ENCODE measurements at places on chromosomes 3 and 15.
A peak's percentile ranks its signal among the peaks of the same experiment; 100 is the strongest.

GRCh38 chr3:37995652-37996641 lies 5.4 kb downstream of the VILL start:
- no peak for DNase-seq

- DNase-seq = peak; percentile 33
These were observed 127.9 kb downstream of the ST8SIA2 start for GRCh38 chr15:92521624-92522008.

DNA sequence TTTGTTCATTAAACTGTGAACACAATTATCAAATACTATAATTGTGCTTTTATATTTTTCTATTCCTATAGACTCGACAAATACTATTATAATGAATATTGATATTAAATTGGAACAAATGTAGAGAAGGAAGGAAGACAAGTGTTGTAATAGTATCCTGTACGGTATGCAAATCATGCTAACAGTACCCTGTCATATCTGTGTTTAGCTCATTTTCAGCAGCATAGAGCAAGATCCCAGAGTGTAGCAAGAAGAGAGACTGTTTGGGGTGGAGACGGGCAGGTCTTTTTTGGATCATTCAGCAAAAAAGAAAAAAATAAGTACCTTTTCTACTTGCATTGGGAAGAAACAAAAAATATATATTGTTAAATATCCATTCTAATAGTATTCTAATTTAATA lies 224.1 kb downstream of the TPRG1 start:
- DNase-seq = no peak

DNA sequence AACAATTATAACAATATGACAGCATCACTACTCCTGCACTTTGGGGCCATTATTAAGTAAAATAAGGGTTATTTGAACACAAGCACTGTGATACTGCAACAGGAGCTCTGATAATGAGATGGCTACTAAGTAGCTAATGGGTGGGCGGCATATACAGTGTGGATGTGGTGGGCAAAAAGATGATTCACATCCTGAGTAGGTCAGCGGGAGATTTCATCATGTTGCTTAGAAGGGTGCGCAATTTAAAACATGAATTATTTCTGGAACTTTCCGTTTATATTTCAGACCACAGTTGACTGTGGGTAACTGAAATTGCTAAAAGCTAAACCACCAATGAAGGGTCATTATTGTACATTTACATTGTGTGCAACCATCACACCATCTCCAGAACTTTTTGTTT lies 42.3 kb downstream of the FBXO22 start:
- DNase-seq = no peak

GRCh38 chr3:140509534-140509933 lies 168.3 kb upstream of the TRIM42 start:
- DNase-seq = no peak

DNA sequence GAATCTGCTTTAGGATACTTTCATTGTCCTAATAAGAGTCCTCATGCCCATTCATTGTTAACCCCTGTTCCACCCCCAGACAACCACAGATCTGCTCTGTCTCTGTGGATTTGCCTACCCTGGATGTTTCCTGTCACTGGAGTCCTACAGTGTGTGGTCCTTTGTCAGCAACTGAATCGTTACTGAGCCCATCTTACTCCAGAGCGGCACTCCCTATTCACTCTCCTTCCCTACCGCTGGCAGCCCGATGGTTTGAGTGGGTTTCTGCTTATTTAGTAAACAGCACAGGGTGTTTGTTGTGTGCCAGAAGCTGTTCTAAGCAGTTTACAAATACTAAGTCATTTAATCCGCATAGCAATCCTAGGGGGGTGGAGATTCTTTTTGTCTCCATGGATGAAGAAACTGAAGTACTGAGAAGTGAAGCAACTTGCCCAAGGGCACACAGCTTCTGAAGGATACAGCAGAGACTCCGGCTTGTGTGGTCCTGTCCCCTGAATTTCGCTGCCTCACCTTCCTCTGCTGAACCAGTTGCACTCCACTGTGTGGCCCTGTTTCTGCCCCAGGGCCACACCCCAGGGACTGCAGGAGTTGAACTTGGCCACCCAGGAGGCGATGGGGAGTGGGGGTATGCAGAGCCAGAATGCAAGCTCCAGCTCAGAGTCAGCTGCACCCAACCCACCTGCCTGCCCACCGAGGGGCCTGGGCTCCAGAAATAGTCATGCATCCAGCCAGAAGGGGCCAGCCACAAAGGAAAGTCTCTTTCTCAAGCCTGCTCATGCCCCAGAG lies 56.5 kb upstream of the SLC6A1 start:
- no peak for DNase-seq
